Panc1 (cell line): ENCODE measurements at places on chromosomes 16 and 17.

DNA sequence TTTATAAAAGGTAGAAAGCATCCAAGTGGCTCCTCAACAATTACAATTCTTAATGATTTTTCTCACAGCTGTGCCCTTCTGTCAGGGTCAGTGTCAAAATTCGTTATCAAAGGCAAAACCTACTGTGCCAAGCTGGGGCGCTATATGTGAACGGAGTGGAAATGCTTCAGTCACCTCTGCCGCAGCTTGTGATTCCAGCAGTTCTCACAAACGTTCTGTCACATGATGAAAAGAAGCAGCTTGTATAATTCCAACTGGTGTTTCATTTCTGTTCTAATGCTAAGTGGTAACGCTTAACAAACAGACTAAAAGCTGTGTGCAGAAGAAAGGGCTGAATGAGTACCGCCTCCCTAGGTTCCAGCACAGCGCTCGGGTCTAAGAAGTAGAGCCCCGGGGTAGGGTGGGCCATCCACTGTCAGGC lies 14.2 kb downstream of the PLD6 start:
- DNase-seq, result no peak

DNA sequence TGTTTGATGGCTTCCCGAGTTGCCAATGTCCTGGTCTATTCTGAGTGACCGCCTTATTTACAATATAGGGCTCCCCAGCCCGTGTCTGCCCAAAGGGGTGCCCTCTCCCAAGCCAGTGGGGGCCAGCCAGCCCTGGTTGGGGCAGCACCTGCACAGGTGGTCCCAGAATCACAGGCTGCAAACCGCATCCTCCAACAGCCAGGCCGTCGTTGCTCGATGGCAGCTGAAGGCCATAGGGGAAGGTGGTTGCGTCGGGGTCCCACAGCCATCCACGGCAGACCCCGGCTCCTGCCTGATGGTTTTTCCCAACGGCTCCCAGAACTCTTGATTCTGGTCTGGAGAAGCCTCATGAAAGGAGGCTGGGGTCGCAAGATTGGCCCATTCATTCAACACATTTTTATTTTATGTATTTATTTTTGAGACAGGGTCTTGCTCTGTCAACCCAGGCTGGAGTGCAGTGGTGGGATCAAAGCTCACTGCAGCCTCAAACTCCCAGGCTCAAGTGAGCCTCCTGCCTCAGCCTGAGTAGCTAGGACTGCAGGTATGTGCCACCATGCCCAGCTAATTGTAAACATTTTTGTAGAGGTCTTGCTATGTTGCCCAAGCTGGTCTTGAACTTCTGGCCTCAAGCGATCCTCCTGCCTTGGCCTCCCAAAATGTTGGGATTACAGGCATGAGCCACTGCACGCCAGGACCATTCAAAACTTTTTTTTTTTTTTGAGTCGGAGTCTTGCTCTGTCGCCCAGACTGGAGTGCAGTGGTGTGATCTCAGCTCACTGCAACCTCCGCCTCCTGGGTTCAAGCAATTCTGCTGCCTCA lies 79.0 kb upstream of the TOB1 start:
- DNase-seq, result no peak

DNA sequence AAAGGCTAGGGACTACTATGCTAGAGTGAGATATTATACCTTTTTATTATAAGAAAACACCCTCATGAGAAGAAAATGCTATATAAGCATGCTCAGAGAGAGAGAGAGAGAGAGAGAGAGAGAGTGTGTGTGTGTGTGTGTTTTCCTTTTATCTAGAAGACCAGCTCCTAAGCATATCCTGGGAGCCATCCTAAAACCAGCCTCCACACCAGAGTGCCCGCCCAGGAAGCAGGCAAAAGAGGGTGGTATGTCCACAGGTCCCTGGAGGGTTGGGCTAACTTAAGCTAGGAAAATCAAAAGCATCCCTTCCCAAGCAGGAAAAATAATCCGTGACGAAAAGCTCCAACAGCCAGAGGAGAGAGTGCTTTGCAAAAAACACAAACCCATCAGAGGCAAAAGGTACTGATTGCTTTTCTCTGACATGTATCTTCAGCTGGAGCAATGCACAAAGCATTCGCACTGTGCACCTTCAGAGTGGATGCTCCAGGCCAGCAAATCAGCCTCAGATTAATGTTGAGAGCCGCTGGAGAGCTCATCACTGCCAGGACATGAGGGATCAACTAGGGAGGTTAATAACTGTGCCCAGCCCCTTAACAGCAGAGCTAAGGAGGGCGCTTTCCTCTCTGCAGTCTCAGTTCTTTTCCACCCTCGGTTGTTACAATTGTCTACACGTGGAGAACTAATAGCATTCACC lies 125.1 kb downstream of the SLC39A11 start:
- DNase-seq, result no peak

DNA sequence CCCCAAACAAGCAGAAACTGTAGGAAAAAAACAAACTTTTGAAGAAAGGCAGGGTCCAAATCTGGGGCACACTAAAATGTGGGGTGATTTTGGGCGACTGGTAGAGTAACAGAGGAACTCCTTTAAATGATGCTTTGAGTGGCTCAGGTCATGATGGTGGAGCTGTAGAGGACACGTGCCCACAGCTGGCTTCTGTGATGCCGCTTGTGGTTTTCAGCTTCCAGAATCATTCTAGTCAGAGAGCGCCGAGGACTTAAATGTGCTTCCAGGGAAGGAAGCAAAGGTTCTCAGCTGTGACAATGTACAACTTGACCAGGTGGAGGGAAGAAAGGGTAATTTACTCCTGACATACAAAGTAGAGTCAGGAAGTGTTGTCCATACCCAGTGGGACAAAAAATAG lies 162.4 kb downstream of the LGALS9B start:
- no peak for DNase-seq

DNA sequence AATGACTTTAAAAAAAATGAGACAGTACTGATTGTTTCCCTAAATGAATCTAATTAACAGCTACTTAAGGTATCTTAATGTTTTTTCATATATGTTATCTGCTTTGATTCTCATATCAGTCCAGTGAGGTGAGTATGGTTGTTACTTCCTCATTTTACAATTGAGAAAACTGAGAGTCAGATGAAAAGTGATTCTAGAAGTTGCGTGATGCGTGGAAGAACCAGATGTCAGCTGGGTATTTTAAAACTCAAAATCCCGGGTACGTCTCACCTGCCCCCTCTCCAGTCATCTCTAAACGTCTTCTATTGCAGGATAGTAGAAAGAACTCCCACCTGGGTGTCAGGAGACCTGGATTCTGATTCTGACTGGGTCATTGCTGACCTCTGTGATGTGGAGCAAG lies 89.2 kb downstream of the MAP2K6 start:
- no peak for DNase-seq

DNA sequence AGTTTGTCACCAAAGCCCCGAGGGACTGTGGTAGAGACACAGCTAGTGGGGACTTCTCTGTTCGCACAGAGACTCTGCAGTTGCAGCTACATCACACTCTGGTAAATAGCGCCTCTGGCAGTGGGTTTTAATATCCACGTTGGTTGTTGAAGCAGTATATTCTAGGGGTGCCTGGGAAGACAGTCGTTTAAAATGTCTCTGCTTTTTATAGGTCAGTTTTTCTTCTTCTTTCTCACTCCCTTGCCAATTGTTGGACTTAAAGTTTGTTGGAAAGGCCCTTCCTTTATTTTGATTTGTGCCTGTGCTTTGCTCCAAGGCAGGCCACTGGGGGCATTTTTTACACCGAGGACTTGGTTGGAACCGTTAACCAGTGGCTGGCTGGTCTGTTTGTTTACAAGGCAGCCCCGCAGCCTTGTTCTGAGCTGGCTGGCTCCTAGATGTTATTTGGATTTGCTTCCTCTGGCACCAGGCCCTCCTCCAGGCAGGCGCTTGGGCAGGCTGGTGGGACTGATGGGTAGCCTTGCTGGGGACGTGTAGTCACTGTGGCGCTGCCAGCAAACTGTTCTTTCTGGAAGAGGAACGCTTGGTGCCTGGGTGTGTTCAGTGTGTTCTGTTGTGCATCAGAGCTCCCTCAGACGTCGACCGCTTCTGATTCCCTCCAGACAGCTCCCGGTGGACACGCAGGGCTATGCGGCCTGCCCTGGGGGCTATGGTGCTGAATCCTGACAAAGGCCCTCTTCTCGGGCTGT lies 218.2 kb upstream of the CHMP6 start:
- DNase-seq, result no peak

DNA sequence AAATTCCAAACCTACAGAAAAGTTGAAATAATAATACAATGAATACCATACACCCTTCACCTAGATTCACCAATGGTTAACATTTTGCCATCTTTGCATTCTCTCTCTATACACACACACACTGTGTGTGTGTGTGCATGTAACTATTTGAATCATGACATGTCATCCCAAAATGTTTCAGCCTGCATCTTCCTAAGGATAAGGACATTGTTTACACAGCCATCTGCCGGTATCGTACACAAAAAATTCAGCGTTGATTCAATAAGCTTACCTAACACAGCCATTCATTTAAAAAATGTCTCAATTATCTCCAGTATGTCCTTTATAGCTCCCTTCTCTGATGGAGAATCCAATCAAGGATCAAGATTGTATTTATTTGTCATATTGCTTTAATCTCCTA lies 3.9 kb downstream of the MXRA7 start:
- no peak for DNase-seq

- DNase-seq, result no peak
Observed at GRCh38 chr17:29069526-29070041, 26.6 kb downstream of the PIPOX start.

DNA sequence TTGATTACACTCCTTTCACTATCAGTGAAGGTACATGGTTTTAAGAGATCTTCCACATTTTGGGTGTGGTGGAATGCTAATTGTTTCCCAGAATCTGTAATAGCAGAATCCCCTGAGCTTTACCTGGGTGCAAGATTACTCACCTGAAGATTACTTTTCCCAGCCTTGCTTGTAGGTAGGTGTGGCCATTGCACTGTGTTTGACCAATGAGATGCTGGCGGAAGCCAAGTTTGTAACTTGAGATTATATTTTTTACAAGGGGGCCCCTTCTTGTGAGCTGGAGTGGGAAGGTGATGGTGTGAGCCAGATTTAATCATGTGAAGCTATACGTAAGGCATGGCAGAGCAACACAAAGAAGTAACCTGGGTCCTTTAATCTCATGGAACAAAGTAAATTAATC lies 294.3 kb downstream of the TOX3 start:
- no peak for DNase-seq

DNA sequence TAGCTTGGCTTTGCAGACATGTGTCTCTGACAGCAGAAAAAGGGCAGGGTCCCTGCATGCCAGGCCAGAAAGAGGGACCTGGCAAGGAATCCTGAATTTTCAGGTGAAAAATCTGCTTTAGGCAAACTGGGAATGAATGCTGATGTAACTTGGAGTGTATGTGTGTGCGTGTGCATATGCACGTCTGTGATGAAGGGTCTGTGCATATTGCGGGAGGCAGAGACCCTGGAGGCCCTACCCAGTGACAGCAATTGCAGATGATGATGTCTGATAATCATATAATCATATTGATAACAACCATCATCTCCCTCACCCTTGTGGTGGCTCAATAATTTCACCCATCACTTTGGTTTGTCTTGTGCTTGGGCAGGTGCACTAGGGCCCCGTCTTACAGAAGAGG lies 80.7 kb upstream of the SDK2 start:
- DNase-seq, result no peak

GRCh38 chr16:10668322-10669045 lies 26.2 kb downstream of the TEKT5 start:
- peak; percentile 7 for DNase-seq

GRCh38 chr17:4657678-4658077 lies 16.2 kb upstream of the ALOX15 start:
- no peak for DNase-seq

DNA sequence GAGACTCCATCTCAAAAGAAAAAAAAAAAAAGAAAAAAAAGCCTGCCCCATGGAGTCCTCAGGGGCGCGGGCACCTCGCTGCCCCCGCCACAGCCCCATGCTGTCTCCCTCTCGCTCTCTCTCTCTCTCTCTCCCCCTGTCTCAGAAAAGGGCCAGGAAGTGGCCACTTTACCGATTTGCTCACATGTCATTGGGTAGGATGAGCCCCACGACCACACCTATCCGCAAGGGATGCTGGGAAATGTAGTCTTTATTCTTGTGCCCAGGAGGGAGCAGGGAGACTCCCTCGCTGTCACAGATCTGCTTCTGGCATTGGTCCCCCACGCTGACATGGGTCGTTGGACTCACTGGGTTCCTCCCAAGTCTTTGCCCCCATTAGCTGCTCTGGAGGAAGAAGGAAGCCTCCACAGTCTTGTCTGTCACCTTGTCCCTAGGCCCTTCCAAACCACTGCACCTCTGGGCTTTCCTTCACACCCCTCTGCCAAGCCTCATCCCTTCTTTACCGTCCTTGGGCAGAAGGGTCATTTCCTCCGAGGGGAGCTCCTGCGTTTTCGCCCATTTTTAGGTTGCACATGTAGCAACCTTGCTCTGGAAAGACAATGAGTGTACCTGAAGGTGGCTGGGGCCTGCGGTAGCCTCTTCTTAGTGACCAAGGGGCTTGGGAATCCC lies 6.9 kb upstream of the GJD3 start:
- no peak for DNase-seq
